ENCODE measurements at places on chromosomes 11 and 22.

GRCh38 chr11:67227726-67228125 lies 38.5 kb upstream of the GRK2 start:
- DNase-seq = no peak

DNA sequence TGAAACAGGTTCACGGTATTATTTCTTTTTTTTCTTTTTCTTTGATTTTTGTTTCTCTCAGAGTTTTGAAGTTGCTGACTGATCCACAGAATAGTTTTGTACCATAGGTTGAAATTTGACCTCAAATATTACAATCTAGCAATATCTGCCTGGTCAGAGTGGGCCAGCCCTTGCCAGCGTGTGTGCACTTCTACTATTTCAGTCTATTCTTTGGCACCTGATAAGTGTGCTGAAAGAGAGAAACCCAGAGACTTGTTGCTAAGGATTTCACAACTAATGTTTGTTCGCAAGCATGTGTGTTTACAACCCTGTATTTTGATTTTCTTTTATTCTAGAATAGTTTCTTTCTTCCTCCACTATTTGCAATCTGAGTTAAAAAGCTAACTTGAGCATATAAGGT lies 1125.2 kb upstream of the CNTN5 start:
- DNase-seq = no peak

DNA sequence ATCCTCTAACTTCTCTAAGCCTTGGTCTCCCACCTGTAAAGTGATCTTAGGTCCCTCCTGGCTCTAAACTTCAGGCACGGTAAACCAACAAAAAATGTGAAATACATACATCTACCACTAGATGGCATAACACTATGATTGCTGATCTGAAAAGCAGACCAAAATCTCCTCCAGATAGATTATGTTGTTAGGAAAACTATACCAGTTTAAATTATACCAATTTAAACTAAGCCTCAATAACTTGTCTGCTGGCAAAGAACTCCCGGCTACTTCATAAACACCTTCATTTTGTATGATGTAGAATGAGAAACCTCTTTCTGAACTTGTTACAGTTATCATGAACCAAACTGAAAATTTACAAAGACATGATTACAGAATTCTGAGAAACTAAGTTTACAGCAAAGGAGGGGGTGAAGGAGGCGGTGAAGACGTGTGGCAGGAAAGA lies 85.9 kb downstream of the SBF2 start:
- no peak for DNase-seq

GRCh38 chr22:42154293-42155052 lies 23.9 kb upstream of the CYP2D6 start:
- no peak for DNase-seq

DNA sequence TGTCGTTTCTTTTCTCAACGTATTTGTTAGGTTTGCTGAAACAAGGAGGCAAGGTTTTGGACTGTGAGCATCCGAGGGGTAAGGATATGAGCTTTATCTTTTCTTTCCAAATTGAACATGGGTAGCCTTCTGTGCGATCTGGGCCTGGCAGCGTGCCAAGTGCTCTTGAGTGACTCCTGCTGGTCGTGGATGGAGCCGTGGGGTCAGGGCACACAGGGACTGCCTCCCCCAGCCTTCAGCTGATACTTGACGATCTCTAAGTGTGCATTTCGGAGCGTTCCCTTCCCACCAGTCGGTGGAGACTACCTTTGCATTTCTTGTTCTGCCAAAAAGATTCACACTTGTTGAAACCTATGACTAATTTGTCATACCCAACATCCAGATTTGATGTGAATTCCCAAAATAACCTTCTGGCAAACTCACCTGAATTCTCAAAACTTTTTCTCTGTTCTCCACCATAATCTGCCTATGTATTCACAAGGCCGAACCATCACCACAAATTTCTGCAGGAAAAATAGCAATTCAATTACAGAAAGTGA lies 40.1 kb upstream of the CLMP start:
- peak; percentile 30 for DNase-seq

DNA sequence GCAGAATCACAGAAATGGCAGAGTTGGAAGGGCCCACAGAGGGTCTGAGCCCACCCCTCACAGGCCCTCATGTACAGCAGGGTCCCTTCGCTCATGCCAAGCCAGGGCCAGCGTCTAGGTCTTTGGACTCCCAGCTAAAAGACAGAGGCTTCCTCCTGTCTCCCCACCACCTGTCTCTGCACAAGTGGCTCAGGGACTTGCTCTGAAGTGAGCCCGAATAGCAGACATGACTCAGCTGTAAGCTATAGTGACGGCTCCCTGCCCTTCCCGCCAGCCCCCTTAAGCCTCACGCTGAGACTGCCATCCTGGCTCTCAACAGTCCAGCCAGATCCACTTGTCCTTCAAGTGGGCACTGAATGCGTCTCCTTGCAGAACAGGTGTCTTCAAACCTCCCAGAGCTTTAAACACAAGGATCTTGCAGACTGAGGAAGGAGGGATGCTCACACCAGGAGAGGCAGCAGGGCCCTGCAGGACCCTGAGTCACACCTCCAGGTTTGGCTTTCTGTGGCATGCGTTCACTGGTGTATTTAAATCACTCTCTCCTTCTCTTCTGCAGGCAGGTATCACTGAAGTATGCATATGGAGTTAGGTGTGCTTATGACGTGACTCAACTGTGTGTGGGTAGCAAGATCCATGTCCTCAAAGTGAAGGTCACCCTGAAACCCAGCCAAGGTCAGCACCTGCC lies 154.9 kb downstream of the CACNA1I start:
- no peak for DNase-seq

DNA sequence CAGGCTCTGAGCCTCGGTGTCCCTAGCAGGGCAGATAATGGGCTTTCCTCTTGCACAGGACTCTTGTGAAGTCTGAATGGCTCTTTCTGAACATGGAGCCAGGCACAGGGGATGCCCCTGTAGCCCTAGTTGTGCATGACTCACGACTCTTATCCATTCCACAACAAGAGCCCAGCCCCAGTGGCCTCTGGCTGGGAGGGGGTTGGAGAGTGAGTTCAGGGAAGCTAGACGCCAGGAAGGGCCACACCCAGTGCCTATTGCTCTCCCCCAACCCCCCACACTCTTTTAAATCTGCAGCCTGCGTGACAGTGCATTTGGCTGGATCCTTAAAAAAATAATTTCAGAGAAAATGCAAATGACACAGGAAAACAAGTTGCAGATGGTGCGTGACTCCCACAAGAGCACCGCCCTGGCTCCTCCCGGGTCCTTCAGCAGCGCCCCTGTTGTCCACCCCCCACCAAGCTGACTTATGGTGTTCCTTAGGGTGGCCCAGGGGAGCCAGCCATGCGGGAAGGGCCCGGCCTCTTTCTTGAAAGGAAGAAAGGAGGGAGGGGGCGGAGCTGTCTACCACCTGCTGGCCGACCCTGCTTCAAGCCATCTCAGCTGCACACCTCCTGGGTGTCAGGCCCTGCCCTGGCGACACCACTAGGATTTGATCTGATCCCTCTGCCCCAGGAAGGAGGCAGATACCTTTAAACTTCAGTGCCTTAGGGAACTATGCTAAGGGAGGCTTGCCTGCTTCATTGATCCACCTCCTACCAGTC lies 74.7 kb downstream of the MN1 start:
- no peak for DNase-seq

DNA sequence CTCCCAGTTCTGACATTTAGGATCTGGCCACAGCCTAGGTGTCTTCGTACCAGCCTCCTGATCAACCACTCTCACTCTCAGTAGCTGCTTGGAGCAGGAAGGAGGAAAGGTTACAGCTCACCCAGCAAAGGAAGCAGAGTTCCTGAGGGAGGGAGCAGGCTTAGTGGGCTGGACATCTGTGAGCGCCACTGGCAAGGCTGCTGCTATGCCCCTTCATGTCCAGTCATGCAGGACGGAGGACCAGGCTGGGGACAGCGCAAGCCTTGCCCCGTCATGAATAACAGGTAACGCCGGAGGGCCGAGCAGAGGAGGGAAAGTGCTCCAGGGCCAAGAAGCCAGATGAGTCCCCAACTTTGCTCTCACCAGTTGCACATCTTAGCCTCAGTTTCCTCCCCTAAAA lies 25.8 kb downstream of the TPST2 start:
- DNase-seq = no peak

GRCh38 chr11:2777386-2777785 lies 77.6 kb upstream of the KCNQ1OT1 start:
- no peak for DNase-seq

GRCh38 chr22:21018314-21018713 lies 3.3 kb downstream of the P2RX6 start:
- no peak for DNase-seq

DNA sequence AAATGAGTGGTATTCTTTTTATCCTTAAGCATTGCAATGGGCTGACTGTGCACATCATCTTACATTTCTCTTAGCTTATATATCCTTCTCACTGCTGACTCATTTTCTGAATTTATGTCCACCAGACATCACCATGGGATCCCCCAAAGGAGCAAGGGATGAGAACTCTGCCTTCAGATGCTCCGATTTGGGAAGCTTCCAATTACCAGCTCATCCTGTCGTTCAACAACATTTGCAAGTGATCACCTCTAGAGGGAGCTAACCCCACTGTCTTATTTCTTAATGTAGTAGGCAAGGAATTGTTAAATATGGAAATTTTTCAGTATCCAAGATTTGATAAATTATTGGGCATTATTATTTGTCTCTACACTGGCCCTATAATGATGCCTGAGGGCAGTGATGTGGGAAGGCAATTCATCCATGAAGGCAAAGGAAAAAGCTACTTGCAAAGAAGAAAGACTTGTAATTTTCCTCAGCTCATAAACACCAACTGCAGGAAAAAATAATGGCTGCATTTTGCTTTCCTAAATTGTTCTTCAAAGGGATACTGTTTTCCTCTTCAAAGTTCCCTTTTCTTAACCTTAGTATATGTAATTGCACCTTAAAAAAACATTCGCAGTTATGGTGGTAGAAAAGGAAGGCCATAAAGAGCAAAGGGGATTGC lies 102.4 kb upstream of the FSHB start:
- no peak for DNase-seq

DNA sequence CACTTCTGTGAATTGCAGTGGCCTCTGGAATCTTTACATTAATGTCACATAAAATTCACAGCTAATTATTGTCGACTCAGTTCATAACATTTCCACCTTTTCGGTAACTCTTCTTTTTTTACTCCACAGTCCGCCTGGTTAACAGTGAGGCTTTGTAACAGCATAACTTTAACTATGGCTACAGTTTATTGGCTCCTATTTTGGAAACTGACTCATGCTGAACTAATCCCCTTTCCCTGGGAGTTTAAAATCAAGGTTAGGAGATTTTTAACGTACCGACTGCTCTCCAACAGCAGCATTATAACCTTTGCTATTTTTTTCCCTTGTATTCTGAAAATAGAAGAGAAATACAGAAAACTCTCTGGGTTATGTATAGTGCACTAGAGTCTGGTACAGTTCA lies 3.2 kb upstream of the POGLUT3 start:
- DNase-seq = no peak

DNA sequence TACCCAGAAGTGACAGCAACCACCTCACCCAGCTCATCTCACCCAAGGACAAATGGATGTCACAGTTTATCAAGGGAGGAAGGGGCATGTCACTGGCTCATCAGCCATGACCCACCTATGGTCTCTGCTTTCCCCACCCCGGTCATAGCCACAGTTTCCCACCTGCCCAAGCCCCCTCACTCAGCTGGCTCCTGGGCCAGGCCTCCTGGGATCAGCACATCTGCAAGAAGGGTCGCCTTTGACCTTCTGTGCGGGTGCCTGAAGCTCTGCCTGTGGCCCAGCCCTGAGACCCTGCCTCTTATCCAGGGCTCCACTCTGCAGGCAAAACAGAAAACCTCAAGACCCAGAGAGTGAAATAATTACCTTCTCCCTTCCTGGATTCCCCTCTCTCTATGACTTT lies 236.4 kb downstream of the BUD13 start:
- no peak for DNase-seq

DNA sequence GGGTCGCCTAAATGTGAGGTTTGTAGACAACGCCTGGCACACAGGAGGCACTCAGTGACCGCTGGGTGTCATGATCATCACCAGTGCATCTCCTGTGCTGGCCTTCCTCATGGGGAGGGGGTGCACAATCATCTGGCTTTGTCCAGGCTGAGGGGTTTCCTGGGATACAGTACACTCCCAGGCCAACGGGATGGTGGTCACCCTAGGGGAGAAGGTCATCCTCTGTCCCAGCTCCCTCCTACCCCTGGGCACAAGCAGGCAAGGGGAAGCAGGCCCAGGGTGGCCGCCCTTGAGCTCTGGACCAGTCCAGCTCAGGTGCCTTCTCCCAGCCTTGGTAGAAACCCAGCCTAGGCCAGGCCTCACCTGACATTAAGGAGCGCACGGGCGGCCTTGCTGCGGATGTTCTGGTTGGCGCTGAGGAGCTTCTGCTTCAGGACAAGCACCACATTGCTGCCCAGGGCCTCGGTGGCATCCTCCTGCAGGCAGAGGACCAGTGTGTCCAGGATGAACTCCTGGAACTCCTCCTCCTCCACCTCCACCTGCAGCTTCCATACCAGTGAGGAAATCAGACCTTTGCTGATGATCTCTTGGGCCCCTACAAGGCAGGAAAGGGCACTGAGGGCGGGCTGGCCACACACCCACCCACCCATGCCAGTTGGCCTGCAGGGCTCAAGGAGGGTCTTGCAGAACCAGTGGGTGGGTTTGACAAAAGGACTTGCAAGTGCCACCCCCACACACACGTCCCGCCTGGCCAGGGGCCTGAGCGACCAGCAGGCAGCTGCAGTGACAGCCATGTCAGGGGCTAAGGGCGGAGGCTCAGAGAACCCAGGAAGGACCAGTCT lies 6.6 kb upstream of the GNAZ start:
- no peak for DNase-seq

- no peak for DNase-seq
These were observed 387.9 kb downstream of the BUD13 start for GRCh38 chr11:116384876-116385275.

DNA sequence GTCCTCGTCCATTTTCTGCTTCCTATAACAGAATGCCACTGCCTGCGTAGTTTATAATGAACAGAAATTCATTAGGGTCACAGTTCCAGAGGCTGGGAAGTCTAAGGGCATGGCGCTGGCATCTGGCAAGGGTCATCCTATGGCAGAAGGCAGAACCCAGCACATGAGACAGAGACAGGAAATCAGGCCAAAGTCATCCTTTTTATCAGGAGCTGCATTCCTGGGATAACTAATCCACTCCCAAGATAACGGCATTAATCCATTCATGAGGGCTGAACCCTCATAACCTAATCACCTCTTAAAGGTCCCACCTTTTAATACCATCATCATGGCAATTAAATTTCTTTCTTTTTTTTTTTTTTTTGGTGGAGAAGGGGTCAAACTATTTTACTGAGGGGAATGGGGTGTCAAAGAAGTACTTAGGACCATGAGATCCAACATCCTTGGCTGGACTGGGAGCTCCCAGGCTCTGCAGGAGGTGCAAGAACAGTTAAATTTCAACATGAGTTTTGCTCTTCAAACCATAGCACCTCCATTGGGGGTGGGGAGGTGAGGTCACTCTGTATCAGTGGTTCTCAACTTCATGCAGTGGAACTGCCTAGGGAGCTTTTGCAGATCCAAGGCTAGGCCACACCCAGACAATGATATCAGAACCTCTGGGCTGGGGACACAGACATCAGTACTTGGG lies 4.4 kb downstream of the TMEM109 start:
- no peak for DNase-seq

- DNase-seq = no peak
These were observed 115.9 kb downstream of the C11orf65 start for GRCh38 chr11:108351468-108351867.

GRCh38 chr11:125337836-125338834 lies 157.9 kb downstream of the FEZ1 start:
- DNase-seq = no peak
